Stimulated activated CD4-positive, alpha-beta T cell treated with anti-CD3 and anti-CD28 coated beads, TNF-alpha, amount 100 ng/mL, for 4 hours (primary cell): ENCODE measurements at places on chromosomes 11 and 22.

- peak; percentile 59 for DNase-seq
Measured at GRCh38 chr22:38505541-38506117, 482 bp downstream of the DDX17 start.

GRCh38 chr22:17916226-17916889 is 108.0 kb downstream of the MICAL3 start:
- DNase-seq: no peak

DNA sequence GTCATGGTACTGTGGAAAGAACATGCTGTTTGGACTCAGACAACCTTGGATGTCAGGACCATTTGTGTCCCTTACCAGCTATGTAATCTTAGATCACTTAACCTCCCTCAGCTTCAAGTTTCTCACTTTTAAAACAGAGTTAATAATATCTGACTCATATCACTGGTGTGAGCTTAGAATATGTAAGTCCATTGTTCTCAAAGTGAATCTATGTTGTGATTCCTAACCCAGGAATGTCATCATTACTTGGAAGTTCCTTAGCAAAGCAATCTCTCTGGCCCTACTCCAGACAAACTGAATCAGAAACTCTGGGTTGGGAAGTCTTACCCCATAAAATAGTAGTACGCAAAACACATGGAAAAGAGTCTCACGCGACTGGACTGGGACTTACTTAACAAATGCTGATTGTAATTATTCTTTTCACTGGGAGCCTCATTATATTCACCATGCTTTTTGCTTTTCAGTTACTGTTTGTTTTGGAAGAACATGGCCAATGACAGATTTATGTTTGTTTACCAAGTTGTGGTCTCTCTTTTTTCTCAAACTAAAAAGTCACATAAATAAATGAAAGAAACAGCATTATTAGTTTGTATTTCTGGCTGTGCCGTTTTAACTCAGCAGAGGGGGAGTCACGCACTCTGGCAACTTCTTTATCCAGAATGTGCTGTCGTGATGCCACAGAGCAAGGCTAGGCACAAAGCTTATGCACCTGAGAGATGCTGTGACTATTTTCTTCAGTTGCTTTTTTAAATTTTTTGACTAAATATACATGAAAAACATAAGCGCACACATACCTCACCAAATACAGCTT is 217.7 kb upstream of the CTSC start:
- no peak for DNase-seq

GRCh38 chr22:37607010-37607934 is 1.4 kb upstream of the GGA1 start:
- peak; percentile 89 for DNase-seq

DNA sequence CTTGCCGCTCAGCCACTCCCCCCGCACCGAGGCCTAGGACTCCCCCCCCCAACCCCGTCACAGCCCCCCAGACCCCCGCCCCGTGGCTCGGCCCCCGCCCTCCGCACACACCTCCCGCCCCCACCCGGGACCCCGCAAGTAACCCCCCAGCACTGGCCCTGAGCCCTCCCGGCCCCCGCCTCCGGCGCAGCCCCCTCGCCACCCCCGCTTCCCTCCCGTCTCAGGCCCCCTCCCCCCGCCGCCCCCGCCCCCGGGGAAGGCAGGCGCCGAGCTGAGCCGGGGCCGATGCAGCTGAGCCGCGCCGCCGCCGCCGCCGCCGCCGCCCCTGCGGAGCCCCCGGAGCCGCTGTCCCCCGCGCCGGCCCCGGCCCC is 1.5 kb downstream of the SHANK3 start:
- DNase-seq: no peak

DNA sequence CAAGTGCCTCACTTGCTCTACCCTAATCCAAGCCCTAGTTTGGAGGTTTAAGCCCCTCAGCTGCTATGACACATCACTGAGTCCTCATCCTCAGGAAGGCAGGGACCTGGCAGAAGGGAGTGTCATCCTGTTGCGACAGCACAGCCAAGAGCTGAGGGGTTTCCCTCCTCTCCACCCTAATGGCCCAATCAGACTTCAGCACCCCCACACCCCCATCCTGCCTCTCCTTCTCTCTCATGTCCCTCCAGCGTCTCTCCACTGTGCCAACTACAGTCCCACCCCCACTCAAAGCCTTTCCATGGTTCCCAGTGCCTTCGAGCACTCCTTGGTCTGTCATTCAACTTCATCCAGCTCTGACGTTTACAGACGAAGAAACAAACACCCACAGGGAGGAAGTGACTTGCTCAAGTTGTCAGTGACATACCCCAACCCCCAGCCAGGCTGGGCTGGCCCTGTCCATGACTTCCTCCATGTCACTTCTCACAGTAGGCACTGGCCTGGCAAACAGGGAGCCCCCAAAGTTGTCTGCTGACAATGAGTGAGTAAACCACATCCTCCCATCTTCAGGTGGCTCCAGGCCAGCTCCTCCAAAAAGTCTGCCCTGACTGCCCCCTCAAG is 15.6 kb downstream of the ARAP1 start:
- DNase-seq: peak; percentile 39

DNA sequence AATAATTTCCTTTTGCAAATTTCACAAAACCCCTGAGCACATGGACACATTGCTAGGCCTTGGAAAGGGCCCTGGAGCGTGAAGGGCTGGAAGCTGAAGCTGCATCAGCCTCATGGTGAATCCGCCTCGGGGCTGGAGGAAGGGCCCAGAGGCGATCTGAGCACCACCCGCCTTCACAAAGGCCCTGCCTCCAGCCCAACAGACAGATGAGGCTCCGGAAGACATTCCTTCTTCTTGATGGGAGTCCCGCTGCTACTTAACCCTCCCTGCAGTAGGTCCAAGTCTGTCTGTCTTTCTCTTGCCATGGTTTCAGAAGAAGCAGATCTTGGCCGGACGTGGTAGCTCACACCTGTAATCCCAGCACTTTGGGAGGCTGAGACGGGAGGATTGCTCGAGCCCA is 16.5 kb downstream of the ARRB1 start:
- DNase-seq: no peak

GRCh38 chr22:43481568-43482317 is 69.9 kb downstream of the MPPED1 start:
- DNase-seq: no peak

GRCh38 chr11:117859061-117859460 is 17.4 kb downstream of the FXYD6 start:
- DNase-seq: no peak

- DNase-seq: no peak
Measured at GRCh38 chr11:57313788-57314135, 11.0 kb downstream of the TNKS1BP1 start.

DNA sequence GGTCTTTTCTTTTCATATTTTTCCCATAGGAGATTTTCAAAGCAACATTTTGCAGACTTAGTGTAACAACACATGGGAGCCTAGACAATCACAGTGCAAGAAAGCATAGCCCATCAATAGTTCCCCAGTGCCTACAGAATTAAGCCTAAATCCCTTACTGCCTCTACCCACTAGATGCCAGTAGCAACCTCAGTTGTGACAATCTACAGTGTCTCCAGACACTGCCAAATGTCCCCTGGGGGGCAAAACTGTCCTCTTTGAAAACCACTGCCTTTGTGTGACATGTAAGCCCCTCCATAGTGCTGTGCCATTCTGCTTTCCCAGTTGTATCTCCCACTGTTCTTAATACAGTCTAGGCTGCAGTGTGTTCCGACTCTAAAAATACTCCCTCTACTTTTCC is 1329.0 kb downstream of the LRRC4C start:
- DNase-seq: no peak

GRCh38 chr11:4539603-4540219 is 5.3 kb upstream of the OR52M1 start:
- peak; percentile 10 for DNase-seq

DNA sequence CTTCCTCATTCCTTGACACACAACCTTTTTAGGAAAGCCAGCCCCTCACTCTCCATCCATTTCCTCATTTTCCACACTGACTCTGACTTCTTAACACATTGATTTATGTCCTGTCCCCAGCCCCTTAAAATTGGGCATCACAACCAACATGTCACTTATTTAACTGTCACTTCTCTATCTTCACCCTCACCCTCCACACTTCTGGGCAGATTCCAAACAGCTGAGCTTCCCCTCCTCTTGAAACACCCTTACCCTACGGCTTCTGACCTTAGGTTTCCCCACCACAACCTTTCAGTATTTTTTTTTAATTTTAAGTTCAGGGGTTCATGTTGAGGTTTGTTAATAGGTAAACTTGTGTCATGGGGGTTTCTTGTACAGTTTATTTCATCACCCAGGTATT is 696.3 kb downstream of the DLG2 start:
- no peak for DNase-seq

DNA sequence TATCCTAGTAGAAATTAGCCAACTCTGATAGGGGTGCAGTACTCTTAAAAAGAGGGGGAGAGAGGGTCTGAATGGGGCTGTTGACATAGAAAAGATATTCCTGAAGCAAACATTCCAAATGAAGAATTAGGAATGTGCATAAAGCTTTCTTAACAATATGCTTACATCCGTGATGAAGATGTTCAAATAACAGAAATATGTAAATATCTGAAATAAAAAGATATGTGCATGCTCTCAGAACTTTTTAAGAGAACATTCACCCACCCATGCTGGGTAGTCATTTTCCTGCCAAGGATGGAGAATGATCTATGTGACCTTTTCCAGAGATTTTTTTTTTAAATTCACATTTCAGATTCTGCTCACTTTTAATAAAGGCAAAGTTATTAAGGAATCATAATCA is 80.6 kb downstream of the GRIA4 start:
- no peak for DNase-seq

DNA sequence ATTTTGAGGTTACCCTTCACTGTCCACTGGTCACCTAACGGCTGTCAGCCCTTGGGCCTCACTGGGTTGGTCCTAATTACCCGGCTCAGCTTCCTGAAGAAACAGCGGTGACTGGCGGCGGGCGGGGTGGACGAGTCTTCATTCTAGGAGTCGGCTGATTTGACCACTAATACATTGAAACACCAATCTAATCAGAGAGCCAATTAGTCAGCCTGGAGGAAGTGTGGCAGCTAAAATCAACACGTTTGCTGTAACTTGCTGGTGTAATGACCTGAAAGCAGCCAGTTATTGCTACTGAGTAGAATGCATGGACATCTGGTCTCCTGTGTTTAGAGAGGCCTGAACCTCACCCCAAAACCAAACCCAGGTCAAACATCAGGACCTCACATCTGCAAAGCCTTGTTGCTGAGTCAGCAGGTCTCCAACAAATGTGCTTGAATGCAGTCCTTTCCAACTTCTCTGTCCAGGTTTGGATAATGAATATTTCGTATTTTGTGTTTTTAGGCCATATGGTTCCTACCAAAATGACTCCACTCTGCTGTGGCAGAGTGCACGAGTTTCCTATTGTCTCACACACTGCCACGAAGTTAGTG is 496.4 kb downstream of the BRD1 start:
- no peak for DNase-seq

GRCh38 chr22:31343235-31344191 is 2.6 kb downstream of the PATZ1 start:
- DNase-seq: no peak
